Thoracic aorta (tissue), 2 donors: ENCODE measurements at places on chromosomes 5 and 9. TPM values are rescaled to one million over a fixed set of nuclear protein-coding genes. Genes with fewer than 3 reads are reported as not detected.

Gene GLRA1
- not detected for total RNA-seq

Gene FOXD4L5
- 0.28 TPM for total RNA-seq

DNA sequence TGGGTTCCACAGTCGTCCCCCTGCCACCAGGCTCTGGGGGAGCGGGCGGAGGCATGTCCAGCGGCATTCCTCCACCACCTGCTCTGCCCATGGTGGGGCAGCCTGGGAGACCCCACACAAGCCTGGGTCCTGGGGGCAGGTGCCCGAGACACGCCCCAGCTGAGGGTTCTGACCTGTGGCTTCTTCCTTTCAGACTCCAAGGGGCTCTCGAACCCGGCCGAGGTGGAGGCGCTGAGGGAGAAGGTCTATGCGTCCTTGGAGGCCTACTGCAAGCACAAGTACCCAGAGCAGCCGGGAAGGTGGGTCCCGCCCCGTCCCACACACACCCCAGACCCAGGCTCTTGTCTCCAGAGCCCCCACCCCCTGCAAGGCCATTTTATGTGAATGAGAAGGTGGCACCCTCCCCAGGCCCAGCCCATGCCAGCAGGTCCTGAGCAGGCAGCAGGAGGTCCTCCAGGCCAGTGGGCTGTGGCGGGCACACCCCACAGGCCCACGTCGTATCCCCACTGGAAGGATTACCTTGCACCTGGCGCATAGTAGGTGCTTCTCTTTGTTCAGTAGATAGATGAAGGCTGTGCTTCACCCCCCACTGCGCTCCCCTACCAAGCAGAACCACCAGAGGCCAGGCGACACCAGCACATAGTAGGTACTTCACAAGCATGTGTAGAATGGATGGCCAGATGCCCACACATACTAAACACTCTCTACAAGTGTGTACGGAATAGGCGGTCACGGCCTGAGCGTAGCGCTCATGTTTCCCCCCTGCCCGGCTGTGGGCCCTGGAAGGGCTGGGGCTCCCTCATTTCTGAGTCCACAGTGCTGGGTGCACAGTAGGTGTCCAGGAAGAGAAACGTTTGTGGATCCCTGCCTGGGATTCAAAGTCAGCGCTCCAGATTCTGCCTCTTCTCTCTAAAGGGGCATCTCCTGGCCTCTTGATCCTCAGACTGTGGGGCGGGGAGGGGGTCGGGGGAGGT, 107.9 kb downstream of the RXRA start:
- DNase-seq: no peak
- peaks cover 28% of the 10 kb centered on the region for H3K36me3 ChIP-seq
- H3K27ac ChIP-seq: peak overlapping the region; percentile 56
- peak overlapping the region; percentile 57 for H3K4me3 ChIP-seq
- no peaks in the 10 kb centered on the region for H3K27me3 ChIP-seq

DNA sequence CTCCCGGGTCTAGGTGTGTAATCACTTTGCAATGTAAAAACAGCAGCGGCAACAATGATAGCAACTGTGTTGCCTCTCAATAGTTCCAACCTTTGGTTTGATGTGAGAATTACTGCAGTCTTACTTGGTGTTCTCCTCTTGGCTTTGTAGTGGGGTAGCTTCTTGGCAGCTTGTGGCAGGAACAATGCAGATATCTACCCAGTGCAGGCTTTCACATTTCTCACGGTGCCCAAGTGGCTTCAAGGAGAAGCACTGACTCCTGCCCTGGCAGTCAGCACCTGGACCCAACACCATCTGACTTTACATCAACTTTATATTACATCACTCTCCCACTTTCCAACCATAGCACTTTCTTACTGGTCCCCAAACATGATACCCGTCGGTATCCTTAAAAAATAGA, 28.4 kb upstream of the TIFAB start:
- no peaks in the 10 kb centered on the region for H3K36me3 ChIP-seq
- no peak overlapping the region for H3K4me3 ChIP-seq
- DNase-seq: no peak

DNA sequence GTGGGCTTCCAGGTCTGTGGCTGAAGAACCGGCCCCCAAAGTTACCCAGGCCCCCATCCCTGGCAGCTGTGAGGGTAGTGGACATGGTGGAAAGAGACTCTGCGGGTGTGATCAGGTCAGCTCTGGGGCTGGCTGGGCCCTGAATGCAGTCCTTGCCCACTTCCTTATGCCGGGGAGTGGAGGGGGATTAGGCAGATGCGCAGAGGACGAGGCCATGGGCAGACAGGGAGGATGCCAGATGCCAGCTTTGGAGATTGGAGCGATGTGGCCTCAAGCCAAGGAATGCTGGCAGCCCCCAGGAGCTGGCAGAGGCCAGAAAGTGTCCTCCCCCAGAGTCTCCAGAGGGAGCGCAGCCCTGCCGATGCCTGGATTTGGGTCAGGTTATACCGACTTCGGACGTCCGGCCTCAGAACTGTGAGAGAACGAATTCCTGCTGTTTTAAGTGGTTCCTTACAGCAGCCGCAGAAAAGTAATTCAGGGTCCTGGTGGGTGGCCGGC, 69.8 kb downstream of the ADAMTS2 start:
- DNase-seq: no peak
- H3K36me3 ChIP-seq: no peaks in the 10 kb centered on the region
- H3K27me3 ChIP-seq: no peaks in the 10 kb centered on the region
- no peak overlapping the region for H3K4me3 ChIP-seq
- H3K4me1 ChIP-seq: peaks cover 54% of the 10 kb centered on the region
- peak overlapping the region; percentile 75 for H3K27ac ChIP-seq

Gene FAT2
- 0.14 TPM for total RNA-seq

DNA sequence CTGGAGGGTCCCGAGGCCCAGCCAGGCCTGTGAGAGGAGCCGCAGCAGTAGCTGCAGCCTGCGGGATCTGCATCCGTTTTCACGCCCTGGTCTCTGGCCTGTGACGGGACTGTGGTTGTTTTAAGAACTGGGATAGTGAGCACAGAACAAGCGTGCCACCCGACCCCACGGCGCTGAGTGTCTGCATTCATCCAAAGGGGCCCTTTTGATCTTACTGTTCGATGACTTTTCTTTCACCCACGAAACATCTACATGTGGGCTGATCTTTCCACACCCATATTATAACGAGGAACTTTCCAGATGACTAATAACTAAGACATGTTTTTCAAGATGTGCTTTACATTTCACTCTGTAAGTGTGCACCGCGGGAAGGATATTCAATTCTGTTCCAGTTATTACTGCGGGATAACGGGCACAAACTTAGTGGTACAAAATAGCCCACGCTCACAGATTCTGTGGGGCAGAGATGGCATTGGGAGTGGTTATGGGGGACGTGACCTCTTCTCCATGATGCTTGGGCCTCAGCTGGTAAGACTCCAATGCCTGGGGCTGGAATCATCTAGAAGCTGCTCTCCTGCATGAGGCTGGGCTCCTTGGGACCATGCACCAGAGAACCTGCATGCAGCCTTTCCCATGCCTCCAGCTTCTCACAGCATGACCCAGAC, 165.0 kb downstream of the SYK start:
- H3K27me3 ChIP-seq: no peaks in the 10 kb centered on the region
- peaks cover 16% of the 10 kb centered on the region for H3K4me1 ChIP-seq
- DNase-seq: no peak
- H3K4me3 ChIP-seq: no peak overlapping the region

Gene HMCN2
- total RNA-seq: 6.3 TPM

GRCh38 chr9:109590966-109591365, 92.9 kb upstream of the PTPN3 start:
- H3K27ac ChIP-seq: peak overlapping the region; percentile 71
- H3K27me3 ChIP-seq: no peaks in the 10 kb centered on the region
- no peaks in the 10 kb centered on the region for H3K36me3 ChIP-seq
- DNase-seq: peak; percentile 29
- no peak overlapping the region for H3K4me3 ChIP-seq
